ENCODE measurements at places on chromosomes 11 and 22. TPM values are rescaled to one million over a fixed set of nuclear protein-coding genes. Genes with fewer than 3 reads are reported as not detected.

DNA sequence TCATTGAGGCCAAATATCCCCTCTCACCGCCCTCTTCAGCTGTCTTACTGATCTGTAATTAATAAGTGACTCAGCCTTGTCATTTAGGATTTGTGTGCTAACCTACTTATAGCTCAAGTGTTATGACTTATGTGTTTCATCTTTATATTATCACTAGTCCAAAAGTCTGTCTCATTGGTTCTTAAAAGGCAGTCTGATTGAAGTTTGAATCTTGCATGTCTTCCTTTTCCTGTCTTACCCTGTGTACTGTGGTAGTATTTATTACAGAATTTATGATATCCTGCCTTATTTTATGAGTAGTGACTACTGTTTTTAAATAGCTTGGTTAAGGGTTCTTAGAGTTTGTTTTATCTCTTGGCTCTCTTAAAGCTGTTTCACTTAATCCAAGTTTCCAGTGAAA lies 6.3 kb downstream of the DEPDC7 start:
- no peak for DNase-seq

- no peak for DNase-seq
These were observed 2.5 kb downstream of the ELP4 start for GRCh38 chr11:31512117-31512516.

DNA sequence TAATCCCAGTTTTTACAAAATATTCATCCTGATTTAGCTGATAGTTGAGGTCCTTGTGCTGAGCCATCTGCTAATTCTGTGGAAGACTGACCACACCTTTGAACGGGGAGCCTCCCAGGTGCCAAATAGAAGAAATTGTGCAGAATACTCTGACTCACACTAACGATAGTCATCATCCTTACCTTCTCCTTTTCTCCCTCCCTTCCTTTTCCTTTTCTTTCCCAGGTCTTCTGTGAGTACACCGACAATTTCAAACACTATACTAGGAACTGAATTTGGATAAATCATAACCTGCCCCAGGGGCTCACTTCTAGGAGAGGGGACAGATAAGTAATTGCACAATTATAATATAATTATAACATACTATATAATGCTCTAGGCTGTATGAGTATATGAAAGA lies 73.1 kb upstream of the CTSC start:
- DNase-seq: no peak

GRCh38 chr11:8715501-8715900 lies 32.9 kb downstream of the RPL27A start:
- DNase-seq: no peak

- DNase-seq: no peak
These were observed 21.6 kb upstream of the KCNQ1OT1 start for GRCh38 chr11:2721210-2721916.

- DNase-seq: no peak
These were observed 133.0 kb downstream of the OSBP2 start for GRCh38 chr22:30827646-30828045.

GRCh38 chr11:88122956-88123355 lies 52.3 kb downstream of the RAB38 start:
- DNase-seq: no peak

GRCh38 chr11:91967691-91968045 lies 256.9 kb upstream of the FAT3 start:
- no peak for DNase-seq

GRCh38 chr11:64027651-64028397 lies 7.9 kb upstream of the FLRT1 start:
- no peak for DNase-seq

GRCh38 chr11:57434640-57435546 lies 8.0 kb upstream of the SLC43A3 start:
- DNase-seq: no peak

DNA sequence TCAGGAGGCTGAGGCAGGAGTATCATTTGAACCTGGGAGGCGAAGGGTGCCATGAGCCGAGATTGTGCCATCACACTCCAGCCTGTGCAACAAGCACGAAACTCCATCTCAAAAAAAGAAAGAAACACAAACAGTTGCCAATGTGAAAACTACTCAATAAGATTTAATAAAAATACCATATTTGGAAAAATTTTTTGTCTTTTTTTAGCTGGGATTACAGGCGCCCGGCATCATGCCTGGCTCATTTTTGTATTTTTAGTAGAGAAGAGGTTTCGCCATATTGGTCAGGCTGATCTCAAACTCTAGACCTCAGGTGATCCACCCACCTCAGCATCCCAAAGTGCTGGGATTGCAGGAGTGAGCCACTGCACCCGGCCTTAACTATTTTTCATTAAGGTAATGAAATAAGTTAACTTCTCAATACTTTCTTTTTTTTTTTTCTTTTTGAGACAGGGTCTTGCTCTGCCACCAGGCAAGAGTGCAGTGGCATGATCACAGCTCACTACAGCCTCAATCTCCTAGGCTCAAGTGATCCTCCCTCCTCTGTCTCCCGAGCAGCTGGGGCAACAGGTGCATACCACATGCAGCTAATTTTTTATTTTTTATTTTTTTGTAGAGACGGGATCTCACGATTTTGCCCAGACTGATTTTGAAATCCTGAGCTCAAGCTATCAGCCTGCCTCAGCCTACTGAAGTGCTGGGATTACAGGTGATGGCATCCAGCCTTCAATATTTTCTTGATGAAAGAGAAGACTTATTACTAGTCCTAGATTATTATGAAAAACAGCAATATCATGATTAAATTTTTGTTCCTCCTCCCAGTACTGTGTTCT lies 4746.2 kb upstream of the OR11H1 start:
- DNase-seq: no peak

DNA sequence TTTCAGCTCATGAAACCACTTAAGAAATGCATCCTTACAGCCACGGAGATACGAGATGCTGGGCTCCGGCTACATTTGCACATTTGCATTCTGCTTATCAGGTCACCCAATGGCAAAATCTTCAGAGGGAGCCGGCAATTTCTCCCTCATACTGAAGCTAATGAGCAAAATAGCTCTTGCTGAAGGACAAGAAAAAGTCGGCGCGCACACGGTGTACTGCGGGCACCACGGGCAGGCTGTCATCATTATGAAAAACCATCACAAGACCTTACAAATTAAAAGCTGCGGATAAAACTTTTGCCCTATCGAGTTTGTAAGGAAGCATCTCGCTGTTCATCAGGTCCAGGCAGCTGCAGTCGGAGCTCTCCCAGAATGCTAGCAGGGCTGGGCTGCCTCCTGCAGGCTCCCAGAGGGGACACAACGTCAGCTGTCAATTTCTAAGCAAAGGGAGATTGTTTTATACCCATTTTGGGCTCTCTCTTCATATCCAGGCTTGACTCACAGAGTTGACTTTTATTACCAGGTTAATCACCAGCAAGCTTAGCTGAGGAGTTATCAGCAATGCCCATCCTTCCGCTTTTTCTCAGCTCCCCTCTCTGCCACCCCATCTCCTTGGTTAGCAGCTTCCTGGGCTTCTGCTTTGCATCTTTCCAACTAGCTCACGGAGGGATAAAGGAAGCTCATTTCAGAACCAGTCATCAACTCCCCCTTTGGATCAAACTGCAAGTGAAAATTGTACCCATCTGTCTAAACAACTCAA lies 375.1 kb downstream of the OPCML start:
- DNase-seq: no peak

GRCh38 chr22:39543095-39543494 lies 10.5 kb upstream of the RPS19BP1 start:
- DNase-seq: no peak

DNA sequence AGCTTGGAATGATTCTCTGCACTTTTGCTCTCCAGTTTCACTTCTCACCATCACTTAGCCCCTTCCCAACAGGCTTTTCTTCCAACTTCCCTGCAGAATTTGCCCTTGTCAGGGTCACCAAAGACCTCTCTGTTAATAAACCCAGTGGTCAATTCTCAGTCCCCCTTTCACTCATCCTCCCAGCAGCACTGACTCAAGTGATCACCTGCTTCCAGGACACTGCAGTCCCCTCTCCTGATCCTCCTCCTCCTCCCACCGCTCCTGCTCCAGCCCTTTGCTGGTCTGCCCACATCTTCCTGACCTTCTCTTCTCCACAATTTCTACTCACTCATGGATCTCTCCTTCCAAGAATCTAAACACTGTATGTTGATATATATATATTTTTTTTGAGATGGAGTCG lies 57.9 kb downstream of the SHISAL1 start:
- DNase-seq: no peak

DNA sequence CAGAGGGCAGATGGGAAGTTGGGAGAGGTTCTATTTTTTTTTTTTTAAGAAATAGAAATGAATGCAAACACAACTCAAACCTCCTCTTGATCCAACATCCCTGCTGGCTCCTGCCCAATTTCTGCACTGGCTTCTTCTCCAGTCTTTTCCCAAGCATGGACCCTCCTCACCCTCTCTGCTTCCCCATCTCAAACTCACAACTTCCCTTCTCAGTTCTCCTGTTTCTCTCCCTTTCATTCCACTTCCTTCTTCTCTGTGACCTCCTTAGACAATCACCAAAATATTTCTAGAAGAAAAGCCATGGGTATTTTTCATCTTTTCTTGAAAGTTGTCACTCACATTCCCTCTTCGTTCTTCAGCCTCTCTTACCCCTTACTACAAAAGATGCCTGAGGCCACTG lies 85.2 kb upstream of the VPREB1 start:
- no peak for DNase-seq

DNA sequence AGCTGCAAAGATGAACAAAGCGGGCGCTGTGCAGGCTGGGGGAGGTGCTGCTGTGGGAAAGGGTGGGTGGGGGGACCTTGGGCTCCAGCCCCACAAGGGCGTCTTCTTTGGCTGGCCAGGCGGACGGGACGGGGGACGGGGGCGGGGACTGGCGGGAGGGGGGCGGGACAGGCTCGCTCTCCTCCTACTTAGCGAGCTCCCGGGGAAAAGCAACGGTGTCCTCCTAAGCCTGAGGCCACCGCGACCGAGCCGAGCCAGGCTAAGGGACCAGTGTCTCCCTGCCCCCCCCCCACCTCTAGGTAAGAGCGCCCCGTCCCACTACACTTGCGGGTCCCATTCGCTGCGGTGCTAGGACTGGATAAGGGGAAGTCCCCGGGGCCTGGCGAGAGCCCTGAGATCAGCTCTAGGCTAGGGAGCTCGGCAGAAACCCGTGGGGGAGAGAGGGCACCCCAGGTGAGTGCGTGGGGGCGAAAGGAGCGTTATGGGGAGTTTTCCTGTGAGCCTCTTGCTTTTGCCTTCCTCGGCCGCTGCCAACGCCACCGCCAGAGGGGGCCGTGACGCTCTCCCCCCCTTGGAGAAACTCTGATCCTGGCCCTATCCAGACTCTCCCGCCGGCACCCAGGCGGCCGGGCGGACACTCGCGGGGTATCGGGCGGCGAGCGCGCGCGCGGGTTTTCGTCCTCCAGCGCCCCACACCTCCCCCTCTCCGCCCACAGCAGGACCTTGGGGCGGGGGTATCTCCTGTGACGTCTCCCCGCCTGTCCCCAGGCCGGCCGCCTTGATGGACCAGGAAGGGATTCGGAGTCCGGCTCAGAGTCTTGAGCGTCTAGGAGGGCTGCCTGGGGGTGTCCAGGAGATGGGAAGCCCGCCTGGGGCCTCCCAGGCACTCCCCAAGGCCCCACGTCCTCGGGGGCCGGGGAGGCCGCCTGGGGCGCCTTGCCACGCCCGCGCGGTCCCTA lies at the start of gene PHLDB1:
TSS of gene PHLDB1 (plus strand) at position 215 of the 959 bp plus-strand sequence. CDS start 6,222 bp downstream, outside the sequence.
- peak; percentile 81 for DNase-seq

DNA sequence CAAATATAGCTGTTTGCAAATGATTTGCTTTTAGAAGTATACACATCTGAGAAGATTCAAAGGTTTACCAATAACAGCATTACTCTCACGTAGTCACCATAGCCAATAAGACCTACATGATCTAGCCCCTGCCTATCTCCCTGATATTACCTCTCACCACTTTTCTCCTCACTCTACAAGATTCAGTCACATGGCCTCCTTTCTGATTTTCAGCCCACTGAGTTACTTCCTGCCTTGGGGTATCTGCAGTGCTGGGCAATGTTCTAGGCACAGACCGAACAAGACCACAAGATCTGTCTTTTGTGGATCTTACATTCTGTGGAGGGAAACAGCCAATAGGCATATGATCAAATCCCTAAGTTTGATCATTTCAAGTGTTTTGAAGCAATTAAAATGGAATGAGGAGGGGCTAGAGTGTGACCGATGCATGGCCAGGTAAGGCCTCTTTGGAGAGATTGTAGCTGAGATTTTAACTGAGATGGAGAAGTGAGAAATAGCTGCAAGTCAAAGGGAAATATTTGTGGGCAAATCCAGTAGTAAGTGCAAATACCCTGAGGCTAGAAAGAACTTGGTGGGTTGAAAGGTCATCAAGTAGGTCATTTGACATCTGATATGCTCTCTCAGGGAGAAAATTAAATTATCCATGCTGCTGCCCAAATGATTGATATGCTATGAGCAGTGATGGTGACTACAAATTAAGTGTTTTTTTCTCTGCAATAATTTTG lies 43.1 kb downstream of the ARL14EP start:
- DNase-seq: no peak

GRCh38 chr11:65778901-65779668 lies 1.7 kb downstream of the AP5B1 start:
- DNase-seq: no peak

DNA sequence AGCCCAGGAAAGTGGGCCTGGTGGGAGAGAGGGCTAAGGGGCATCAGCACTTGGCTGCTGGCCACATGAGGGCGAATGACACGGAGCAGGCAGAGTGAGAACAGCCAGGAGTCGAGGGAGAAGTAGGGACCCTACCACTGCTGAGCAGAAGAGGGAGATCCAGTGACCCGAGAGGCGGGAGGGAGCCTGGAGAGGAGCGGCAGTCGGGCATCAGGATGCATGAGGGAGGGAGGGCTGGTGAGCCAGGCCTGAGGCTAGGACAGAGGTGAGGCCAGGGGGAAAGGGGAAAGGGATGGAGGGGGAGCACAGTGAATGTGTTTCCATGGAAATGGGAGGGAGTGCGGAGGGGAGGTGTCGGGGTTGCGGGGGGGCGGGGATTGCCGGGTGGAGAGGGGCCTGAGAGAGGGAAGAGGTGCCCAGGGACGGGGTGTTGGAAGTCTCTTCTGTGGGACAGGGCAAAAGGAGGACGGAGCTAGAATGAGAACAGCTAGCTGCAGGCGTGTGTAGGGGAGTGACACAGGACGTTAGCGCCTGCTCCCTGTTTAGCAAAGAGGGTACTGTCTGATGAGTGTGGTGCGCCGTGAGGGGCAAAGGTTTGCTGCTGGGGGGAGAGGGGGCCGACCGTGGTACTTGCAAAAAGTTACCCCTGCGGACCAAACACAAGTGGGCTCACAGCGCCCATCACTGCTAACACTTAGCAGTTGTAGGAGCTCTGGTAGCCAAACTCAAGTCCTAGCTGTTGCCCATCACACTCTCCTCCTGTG lies 37.1 kb upstream of the WNT11 start:
- DNase-seq: no peak

The MAP6 gene
- 5.9 TPM for total RNA-seq

The PES1 gene
- total RNA-seq: 33.3 TPM

The IL17RA gene
- total RNA-seq: 8.8 TPM

The CCND1 gene
- total RNA-seq: 104 TPM

The KRTAP5-2 gene
- not detected for total RNA-seq
